Activated CD4-positive, alpha-beta T cell treated with anti-CD3 and anti-CD28 coated beads for 48 hours (primary cell): ENCODE measurements at places on chromosomes 4 and X.

DNA sequence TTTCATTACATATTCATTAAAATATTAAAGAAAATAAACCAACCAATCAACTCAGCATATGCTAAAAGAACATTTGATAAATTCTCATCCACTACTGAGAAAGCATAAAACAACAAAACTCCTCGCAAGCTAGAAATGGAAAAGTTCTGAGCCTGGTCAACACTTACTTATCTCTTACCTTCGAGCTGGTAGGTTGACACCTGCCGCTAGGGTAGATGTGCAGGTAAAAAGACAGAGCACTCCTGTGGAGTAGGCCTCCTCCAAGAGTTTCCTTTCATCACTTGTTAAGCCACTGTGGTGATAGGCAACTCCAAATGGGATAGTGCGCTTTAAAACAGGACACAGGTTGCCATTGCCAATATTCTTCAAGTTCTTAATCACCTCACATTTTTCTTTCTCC lies 18.9 kb downstream of the HELQ start:
- no peak for DNase-seq

GRCh38 chrX:115632455-115632854 lies 71.5 kb downstream of the PLS3 start:
- no peak for DNase-seq

DNA sequence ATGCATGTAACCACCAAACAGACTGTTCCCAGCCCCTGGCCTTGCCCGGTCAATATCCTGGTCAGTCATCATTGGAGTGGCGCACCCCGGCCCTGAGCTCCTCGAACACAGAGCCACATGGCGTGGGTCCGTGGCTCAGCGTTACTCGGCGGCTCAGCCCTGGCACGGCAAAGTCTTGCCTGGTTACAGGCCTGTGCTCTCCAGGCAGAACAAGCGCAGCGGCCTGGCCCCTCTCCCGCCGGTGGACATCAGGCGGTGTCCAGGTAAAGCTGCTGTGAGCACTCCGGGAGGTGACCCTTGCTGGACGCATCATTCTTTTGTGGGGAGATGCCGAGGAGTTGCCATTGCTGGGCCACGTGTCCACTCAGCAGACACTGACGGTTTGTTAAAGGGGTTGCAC lies 6.1 kb upstream of the UVSSA start:
- no peak for DNase-seq

DNA sequence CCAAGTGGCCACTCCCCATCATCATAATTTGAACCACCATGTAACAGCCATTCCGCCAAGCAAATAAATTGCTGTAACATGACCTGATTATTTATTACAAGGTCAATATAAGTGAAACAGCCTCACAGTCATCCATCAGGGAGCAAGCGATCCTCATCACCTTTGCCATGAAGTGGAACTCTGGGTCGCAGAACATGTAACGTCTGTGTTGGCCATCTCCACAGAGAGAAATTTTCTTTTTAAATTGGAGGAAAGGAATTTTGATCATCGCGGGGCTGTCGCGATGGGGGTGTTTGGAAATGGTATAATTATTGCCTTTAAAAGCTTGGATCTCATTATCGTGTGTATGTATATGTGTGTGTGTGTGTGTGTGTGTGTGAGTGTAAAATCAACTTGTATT lies 90.2 kb downstream of the SHOX start:
- no peak for DNase-seq

DNA sequence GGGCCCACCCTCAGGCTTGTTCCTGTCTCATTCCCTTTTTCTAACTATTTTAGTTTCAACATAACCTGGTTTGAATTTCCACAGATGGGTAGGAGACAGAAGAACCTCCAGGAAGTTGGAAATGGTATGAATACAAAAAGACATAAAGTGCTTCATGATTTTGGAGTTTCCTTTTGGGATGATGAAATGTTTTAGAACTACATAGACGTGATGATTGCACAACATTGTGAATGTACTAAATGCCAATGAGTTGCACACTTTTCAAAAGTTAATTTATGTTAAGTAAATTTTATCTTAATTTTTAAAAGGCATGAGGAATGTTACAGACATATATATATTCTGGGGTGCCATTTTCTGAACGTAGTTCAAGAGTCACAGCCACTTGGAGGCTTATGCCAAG lies 41.1 kb upstream of the IBSP start:
- no peak for DNase-seq

DNA sequence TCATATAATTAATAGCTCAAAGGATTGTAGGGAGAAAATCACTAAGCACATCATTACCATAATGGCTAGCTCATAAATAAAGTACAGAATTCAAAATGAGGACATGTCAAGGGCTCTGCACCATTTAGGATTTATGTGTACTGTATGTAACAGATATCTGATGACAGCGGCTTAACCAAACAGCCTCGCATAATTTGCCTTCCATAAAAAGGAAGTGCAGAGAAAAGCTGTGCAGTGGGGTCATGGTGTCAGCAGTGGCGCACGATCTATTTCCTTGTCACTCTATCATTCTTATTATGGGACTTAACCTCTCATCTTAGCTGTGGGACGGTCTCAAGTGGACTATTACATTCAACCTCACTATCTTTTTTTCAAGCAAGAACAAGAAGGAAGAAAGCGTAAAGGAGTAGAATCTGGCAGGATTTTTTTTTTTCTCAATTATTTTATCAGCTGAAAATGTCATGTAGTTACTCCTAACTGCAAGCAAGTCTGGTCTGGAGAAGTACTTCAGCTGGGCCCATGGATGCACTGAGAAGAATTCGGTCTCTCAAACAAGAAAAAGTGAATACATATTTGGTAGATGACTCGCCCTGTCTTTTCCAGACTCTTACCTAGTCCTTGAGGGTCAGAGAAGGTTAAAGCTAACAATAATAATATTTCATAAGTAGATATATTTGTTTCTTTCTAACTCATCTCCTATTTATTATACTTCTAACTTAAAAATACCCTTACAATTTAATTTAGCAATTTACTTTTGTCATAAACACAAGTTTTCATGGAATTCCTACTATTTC lies 94.6 kb downstream of the COX18 start:
- DNase-seq: no peak
